Epithelial cell of umbilical artery (primary cell): ENCODE measurements at places on chromosomes 5 and 9. TPM values are rescaled to one million over a fixed set of nuclear protein-coding genes. Genes with fewer than 3 reads are reported as not detected.

The ENC1 gene
- 42.7 and 141 TPM in 2 replicates for total RNA-seq

The ANKRD18B gene
- total RNA-seq, result 2.6 and 6.2 TPM in 2 replicates

The F2RL2 gene
- 0.65 and 2.3 TPM in 2 replicates for total RNA-seq

The MEF2C gene
- 18.5 and 41.2 TPM in 2 replicates for total RNA-seq

The SLC6A19 gene
- not detected in 2 replicates for total RNA-seq

The ANKRD31 gene
- not detected in 2 replicates for total RNA-seq

The SPATA31C1 gene
- not detected in 2 replicates for total RNA-seq

The DNAJC18 gene
- total RNA-seq, result 7.6 and 8.4 TPM in 2 replicates

The ZNF366 gene
- 0.97 and 2.6 TPM in 2 replicates for total RNA-seq

The TPPP gene
- total RNA-seq, result under 0.01 and 0.15 TPM in 2 replicates

The SHOC1 gene
- total RNA-seq, result 0.15 TPM in 1 of 2 replicates, not detected in the other

The FRMPD1 gene
- not detected in 2 replicates for total RNA-seq

The SPATA31A1 gene
- total RNA-seq, result not detected in 2 replicates

The FUT7 gene
- not detected in 2 replicates for total RNA-seq

The TMOD1 gene
- total RNA-seq, result 1.9 and 3.0 TPM in 2 replicates

The CYSRT1 gene
- total RNA-seq, result 0.32 TPM in 1 of 2 replicates, not detected in the other

The FBLL1 gene
- total RNA-seq, result 0.30 and 0.97 TPM in 2 replicates

The MARVELD2 gene
- total RNA-seq, result 2.9 and 4.0 TPM in 2 replicates

The AGXT2 gene
- total RNA-seq, result not detected in 2 replicates

The LAMC3 gene
- total RNA-seq, result under 0.01 and 0.15 TPM in 2 replicates

The UBTD2 gene
- 24.7 and 33.7 TPM in 2 replicates for total RNA-seq

The DAPK1 gene
- total RNA-seq, result 29.2 and 44.4 TPM in 2 replicates

The CAVIN4 gene
- 0.65 and 1.7 TPM in 2 replicates for total RNA-seq

The PCDHGB2 gene
- total RNA-seq, result 0.46 and 0.65 TPM in 2 replicates

The PRLR gene
- total RNA-seq, result not detected in 2 replicates

The LCN6 gene
- total RNA-seq, result not detected in 2 replicates

The FPGS gene
- total RNA-seq, result 73.7 and 110 TPM in 2 replicates

The SLC25A2 gene
- 0.15 TPM in 1 of 2 replicates, not detected in the other for total RNA-seq

The SYNPO gene
- total RNA-seq, result 6.2 and 10.2 TPM in 2 replicates

The SLC45A2 gene
- not detected in 2 replicates for total RNA-seq

The COL27A1 gene
- 6.2 and 6.7 TPM in 2 replicates for total RNA-seq

The PDE8B gene
- total RNA-seq, result 0.15 TPM in 1 of 2 replicates, not detected in the other

The TAF11L5 gene
- not detected in 2 replicates for total RNA-seq
